ENCODE measurements at places on chromosomes 3 and 15. TPM values are rescaled to one million over a fixed set of nuclear protein-coding genes. Genes with fewer than 3 reads are reported as not detected.
A peak's percentile ranks its signal among the peaks of the same experiment; 100 is the strongest.

Gene TM4SF1
- total RNA-seq, result 0.28 TPM

Gene CSPG4
- total RNA-seq, result 0.11 TPM

DNA sequence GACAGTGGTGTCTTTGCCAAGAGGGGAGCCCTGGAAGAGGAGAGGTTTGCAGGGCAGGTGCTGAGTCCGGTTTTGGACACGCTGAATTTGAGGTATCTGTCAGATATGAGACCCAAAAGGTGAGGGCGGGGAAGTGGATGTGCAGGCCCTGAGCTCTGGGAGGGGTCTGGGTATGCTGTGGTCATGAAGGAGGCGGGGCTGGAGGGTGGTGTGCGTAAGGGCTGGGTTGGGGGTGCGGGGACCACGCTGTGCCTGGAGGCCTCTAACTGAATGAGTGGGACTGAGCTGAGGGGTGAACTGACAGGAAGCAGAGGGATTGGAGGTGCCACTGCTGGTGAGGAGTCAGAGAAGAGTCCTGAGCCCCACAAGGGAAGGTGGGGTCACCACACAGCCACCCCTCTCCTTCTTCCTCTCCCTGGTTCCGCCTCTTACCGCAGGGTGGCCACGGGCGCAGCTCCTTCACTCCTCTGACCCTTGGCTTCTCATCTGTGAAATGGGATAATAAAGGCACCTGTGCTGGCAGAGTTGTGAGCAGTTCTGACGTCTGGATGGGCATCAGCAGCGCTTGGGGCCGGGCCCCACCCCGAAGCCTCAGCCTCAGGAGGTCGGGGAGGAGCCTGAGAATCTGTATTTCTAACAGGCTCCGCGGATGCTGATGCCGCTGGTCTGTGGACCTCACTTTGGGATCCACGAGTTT is 28.8 kb downstream of the PSTPIP1 start:
- no peaks in the 10 kb centered on the region for H3K27me3 ChIP-seq
- DNase-seq, result no peak
- no peaks in the 10 kb centered on the region for H3K36me3 ChIP-seq

GRCh38 chr3:53269888-53270880 is 14.4 kb upstream of the TKT start:
- H3K36me3 ChIP-seq, result no peaks in the 10 kb centered on the region
- H3K27me3 ChIP-seq, result no peaks in the 10 kb centered on the region
- H3K4me1 ChIP-seq, result peaks cover 13% of the 10 kb centered on the region
- H3K27ac ChIP-seq, result peak overlapping the region; percentile 89
- no peak overlapping the region for H3K4me3 ChIP-seq

All from A673 (cell line).